ENCODE measurements at places on chromosomes 6 and 20. TPM values are rescaled to one million over a fixed set of nuclear protein-coding genes. Genes with fewer than 3 reads are reported as not detected.
A peak's percentile ranks its signal among the peaks of the same experiment; 100 is the strongest.

GRCh38 chr6:163231356-163232014 lies 183.0 kb upstream of the QKI start:
- no peaks in the 10 kb centered on the region for H3K4me1 ChIP-seq

GRCh38 chr6:161272635-161273273 lies 1.1 kb downstream of the AGPAT4 start:
- no peak for DNase-seq
- H3K4me3 ChIP-seq = peak overlapping the region; percentile 77
- no peak overlapping the region for H3K27ac ChIP-seq
- peaks cover 8% of the 10 kb centered on the region for H3K4me1 ChIP-seq

DNA sequence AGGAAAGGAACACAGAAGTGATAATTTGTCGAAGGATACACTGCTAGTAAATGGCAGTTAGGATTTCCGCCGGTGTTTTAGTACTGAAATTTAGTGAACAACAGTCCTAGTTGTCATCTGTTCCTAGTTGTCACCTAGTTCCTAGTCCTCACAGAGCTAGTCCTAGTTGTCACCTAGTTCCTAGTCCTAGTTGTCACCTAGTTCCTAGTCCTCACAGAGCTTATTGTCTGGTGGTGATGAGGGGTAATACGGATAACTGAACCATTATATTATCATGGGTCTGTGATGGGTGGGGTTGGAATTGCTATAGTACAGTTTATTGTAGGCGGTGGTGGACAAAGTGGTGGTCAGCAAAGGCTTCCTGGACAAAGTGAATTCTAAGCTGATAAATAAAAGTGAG lies 1.8 kb downstream of the SNRNP48 start:
- H3K36me3 ChIP-seq = no peaks in the 10 kb centered on the region
- no peak for DNase-seq
- peak overlapping the region; percentile 98 for H3K4me3 ChIP-seq
- peaks cover 13% of the 10 kb centered on the region for H3K4me1 ChIP-seq
- no peaks in the 10 kb centered on the region for H3K27me3 ChIP-seq

- no peaks in the 10 kb centered on the region for H3K27me3 ChIP-seq
- peak overlapping the region; percentile 62 for H3K27ac ChIP-seq
- H3K4me3 ChIP-seq = no peak overlapping the region
- H3K4me1 ChIP-seq = peaks cover 10% of the 10 kb centered on the region
- no peaks in the 10 kb centered on the region for H3K36me3 ChIP-seq
Observed at GRCh38 chr6:90369024-90369519, 72.4 kb upstream of the BACH2 start.

- DNase-seq = no peak
- H3K27ac ChIP-seq = no peak overlapping the region
- H3K4me1 ChIP-seq = no peaks in the 10 kb centered on the region
- no peaks in the 10 kb centered on the region for H3K27me3 ChIP-seq
Observed at GRCh38 chr6:79813143-79813850, 134.1 kb downstream of the ELOVL4 start.

GRCh38 chr20:15122613-15123012 lies 785.2 kb upstream of the FLRT3 start:
- H3K27ac ChIP-seq = no peak overlapping the region
- no peaks in the 10 kb centered on the region for H3K27me3 ChIP-seq
- no peaks in the 10 kb centered on the region for H3K4me1 ChIP-seq
- no peak overlapping the region for H3K4me3 ChIP-seq

GRCh38 chr6:31083742-31084354 lies 28.5 kb downstream of the C6orf15 start:
- H3K27ac ChIP-seq = no peak overlapping the region
- H3K4me3 ChIP-seq = no peak overlapping the region
- no peaks in the 10 kb centered on the region for H3K27me3 ChIP-seq
- no peaks in the 10 kb centered on the region for H3K4me1 ChIP-seq
- DNase-seq = no peak
- no peaks in the 10 kb centered on the region for H3K36me3 ChIP-seq

DNA sequence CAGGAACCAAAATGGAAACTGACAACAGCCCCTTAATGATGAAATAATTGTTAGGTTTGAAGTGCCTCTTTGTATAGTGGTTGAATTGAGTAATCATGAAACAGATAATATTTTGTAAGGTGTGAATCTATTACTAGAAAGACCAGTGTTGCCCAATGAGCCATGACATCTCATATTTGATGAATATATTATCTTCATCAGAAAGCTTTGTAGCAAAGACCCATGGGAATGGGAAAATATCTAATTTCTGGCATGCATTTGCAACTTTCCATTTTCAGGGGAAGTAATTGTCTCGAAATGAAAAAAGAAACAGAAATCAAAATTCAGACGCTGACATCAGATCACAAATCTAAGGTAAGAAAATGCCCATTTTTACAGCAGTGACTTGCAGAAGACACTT lies 57.3 kb upstream of the LAMP5 start:
- H3K4me1 ChIP-seq = peaks cover 2% of the 10 kb centered on the region
- H3K27me3 ChIP-seq = no peaks in the 10 kb centered on the region
- DNase-seq = no peak
- H3K27ac ChIP-seq = no peak overlapping the region
- no peaks in the 10 kb centered on the region for H3K36me3 ChIP-seq

DNA sequence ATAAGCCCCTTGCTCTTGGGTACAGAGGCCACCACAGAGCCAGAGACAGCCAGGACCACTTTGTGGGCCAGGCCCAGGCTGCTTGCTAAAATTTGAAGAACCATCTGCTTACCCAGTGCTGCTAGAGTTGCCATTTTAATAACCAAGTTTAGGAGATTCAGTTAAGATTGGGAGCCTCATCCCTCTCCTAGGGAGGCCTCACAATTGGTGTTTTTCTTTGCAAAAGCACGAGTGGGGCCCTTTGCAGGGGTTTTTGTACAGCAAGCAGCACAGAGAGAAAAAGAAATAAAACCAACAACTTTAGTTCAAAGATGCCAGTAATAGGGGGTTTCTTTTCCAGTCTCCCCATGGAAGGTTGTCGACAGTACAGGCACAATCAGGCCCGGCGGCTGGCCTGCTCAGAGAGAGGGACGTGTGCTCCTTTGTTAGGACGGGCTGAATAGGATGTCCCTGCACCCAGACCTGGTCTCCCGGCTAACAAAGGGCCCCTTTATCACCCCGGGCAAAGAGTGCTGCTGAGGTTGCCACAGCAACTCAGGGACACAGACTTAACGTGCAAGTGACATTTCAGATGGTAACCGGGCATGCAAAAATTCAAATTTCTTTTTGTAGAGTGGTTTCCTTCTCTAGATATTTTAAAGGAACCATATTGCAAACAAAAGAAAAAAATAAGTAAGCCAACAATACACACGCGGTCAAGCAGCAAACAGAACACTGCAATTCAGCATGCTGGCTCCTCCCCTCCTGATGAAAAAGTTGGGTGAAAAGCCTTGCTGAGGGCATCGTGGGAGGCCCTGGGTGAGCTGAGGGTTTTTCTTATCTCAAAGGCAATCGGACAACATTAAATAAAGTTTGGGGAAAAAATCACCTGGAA lies 10.5 kb upstream of the TOX2 start:
- no peak overlapping the region for H3K27ac ChIP-seq
- no peak for DNase-seq
- peaks cover 3% of the 10 kb centered on the region for H3K4me1 ChIP-seq
- H3K36me3 ChIP-seq = no peaks in the 10 kb centered on the region

GRCh38 chr6:73704798-73705197 lies 8.8 kb downstream of the CD109 start:
- no peak for DNase-seq
- no peaks in the 10 kb centered on the region for H3K27me3 ChIP-seq
- no peak overlapping the region for H3K4me3 ChIP-seq
- no peak overlapping the region for H3K27ac ChIP-seq
- no peaks in the 10 kb centered on the region for H3K4me1 ChIP-seq

- H3K27me3 ChIP-seq = no peaks in the 10 kb centered on the region
- H3K36me3 ChIP-seq = no peaks in the 10 kb centered on the region
- no peak for DNase-seq
- H3K27ac ChIP-seq = no peak overlapping the region
Observed at GRCh38 chr6:5050009-5050408, 35.1 kb upstream of the PPP1R3G start.

GRCh38 chr20:62598761-62599194 lies 43.5 kb upstream of the SLCO4A1 start:
- no peak overlapping the region for H3K4me3 ChIP-seq
- H3K27ac ChIP-seq = no peak overlapping the region
- DNase-seq = no peak
- H3K4me1 ChIP-seq = peaks cover 5% of the 10 kb centered on the region
- H3K27me3 ChIP-seq = no peaks in the 10 kb centered on the region

- H3K4me3 ChIP-seq = no peak overlapping the region
- no peak for DNase-seq
- no peaks in the 10 kb centered on the region for H3K36me3 ChIP-seq
- no peaks in the 10 kb centered on the region for H3K4me1 ChIP-seq
Observed at GRCh38 chr6:132076452-132076851, 125.3 kb upstream of the CCN2 start.

DNA sequence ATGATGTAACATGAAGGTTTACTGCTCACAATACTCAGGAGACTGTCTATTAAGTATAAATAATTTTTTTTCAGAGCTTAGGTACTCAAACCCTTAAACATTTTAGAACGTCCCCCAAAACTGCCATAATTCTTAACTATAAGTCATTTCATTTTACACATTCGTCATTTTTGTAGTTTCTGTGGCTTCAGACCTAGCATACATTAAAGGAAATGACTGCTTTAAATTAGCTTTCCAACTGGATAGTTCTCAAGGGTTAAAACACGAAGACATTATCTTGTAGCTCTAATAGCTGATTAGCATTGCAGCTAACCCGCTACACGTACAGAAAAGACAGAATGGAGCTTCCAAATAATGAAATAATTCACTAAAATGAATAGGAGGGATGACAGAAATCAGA lies 24.9 kb upstream of the PLN start:
- no peak overlapping the region for H3K4me3 ChIP-seq
- DNase-seq = no peak
- H3K36me3 ChIP-seq = no peaks in the 10 kb centered on the region
- peaks cover 14% of the 10 kb centered on the region for H3K4me1 ChIP-seq

GRCh38 chr6:128630213-128630612 lies 109.8 kb upstream of the PTPRK start:
- no peak overlapping the region for H3K27ac ChIP-seq
- DNase-seq = no peak
- no peak overlapping the region for H3K4me3 ChIP-seq

DNA sequence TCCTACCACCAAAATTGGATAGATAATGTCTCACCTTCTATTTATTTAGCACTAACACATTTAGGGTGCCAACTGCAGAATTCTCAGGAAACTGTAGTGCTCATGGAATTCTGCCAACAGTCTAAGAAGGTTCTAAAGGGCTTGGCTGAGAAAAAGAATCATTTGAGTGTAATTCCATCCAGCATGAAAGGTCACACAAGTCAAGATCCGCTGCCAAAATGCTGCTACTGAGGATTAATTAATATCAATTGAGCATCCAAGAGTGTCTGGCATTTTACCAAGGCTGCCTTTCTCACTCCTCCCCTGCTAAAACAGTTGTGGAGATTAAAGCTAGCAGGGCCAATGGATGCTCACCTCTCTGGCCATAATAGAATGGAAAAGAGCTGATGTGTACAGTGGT lies 112.7 kb downstream of the FHL5 start:
- no peaks in the 10 kb centered on the region for H3K27me3 ChIP-seq
- no peaks in the 10 kb centered on the region for H3K4me1 ChIP-seq
- no peak overlapping the region for H3K27ac ChIP-seq
- DNase-seq = no peak

GRCh38 chr6:53209681-53210080 lies 61.0 kb upstream of the GCM1 start:
- no peaks in the 10 kb centered on the region for H3K4me1 ChIP-seq
- H3K27me3 ChIP-seq = no peaks in the 10 kb centered on the region
- no peak for DNase-seq
- H3K4me3 ChIP-seq = no peak overlapping the region
- H3K36me3 ChIP-seq = no peaks in the 10 kb centered on the region

DNA sequence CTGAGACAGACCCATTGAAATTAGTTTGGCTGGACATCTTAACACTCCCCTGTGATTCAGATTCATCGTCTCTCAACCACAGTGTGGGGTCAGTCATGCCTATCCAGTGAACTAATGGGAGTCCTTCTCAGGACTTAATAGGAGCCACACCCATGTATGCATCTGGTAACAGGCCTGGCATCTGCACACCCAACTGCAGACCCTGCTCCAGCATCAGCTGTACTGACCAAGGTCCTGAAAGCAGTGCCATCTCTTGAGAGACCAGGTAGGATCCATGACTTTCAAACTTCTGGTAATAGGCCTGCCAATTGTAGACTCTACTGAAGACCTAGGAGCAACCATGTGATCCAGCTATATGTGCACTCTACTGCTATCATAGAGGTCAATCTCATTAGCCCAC lies 363.6 kb upstream of the POU3F2 start:
- no peak overlapping the region for H3K27ac ChIP-seq
- no peaks in the 10 kb centered on the region for H3K36me3 ChIP-seq
- H3K4me3 ChIP-seq = no peak overlapping the region
- H3K27me3 ChIP-seq = no peaks in the 10 kb centered on the region
- DNase-seq = no peak
- H3K4me1 ChIP-seq = no peaks in the 10 kb centered on the region

DNA sequence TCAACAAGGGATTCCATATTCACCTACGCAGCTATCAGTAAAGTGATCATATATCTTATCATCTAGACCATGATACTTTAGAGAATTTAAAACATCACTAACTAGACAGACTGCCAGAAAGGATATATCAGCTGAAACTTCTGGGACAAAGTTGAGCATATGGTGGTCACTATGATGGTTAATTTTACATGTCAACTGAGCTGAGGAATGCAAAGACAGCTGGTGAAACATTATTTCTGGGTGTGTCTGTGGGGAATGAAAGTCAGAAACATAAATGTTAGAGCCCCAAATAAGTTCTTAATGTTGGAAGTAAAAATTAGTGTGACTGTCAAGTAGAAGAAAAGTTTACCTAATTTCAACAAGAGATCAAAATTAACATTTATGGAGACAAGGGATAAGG lies 440.0 kb upstream of the IRAK1BP1 start:
- H3K27ac ChIP-seq = no peak overlapping the region
- no peaks in the 10 kb centered on the region for H3K36me3 ChIP-seq
- no peak overlapping the region for H3K4me3 ChIP-seq

Gene CST2
- not detected for total RNA-seq

Gene MOCS1
- 44.9 TPM for total RNA-seq

Gene CRIP3
- total RNA-seq = not detected

Gene CENPW
- not detected for total RNA-seq

Gene BCLAF1
- 170 TPM for total RNA-seq

Gene KIAA1755
- total RNA-seq = 45.4 TPM

Gene THBS2
- total RNA-seq = 817 TPM

Gene ZNF334
- 0.49 TPM for total RNA-seq

Gene ADAM33
- total RNA-seq = 113 TPM

Gene SEL1L2
- not detected for total RNA-seq

Gene NFYA
- 9.2 TPM for total RNA-seq

Gene DDX43
- total RNA-seq = 7.0 TPM
